ENCODE measurements at places on chromosomes 11 and 22.
A peak's percentile ranks its signal among the peaks of the same experiment; 100 is the strongest.

- DNase-seq, result no peak
Observed at GRCh38 chr11:59182457-59183151, 10.7 kb downstream of the DTX4 start.

GRCh38 chr11:117064275-117064674 is 34.0 kb downstream of the SIK3 start:
- no peak for DNase-seq

- peak; percentile 64 for DNase-seq
Observed at GRCh38 chr11:3203221-3204043, 15.2 kb downstream of the MRGPRG start.

DNA sequence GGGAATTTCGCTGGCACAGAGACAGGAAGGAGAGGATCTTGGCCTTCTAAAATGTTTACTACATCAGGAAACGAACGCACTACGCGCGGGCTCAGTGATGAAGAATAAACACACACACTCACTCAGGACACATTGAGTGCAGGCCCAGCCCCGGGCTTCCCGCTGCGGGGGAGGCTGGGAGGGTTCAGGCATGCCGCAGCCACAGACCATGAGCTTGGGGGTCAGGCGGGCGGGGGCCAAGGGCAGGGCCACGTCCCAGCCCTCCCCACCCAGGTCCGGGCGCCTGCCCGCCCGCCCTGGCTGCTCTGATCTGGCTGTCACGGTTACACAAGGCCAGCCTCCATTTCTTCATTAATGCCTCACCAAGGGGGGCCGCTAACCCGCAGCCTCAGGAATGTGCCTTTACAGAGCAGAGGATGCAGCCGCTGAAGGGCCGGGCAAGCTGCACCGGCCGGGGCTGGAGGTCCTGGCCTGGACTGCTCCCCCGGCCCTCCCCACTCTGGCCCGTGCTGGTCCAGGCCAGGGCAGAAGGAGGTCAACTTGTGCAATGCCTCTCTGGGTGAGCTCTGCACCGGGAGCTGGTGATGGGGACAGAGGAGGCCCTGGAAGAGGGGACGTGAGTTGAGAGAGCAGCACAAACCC is 41.7 kb downstream of the IGF2 start:
- DNase-seq, result no peak

- peak; percentile 80 for DNase-seq
Observed at GRCh38 chr11:126115127-126115495, 52.4 kb upstream of the CDON start.

- DNase-seq, result no peak
Observed at GRCh38 chr11:3230636-3231549, 1.3 kb downstream of the MRGPRE start.

- DNase-seq, result no peak
Observed at GRCh38 chr11:11722861-11723260, 101.1 kb upstream of the GALNT18 start.

DNA sequence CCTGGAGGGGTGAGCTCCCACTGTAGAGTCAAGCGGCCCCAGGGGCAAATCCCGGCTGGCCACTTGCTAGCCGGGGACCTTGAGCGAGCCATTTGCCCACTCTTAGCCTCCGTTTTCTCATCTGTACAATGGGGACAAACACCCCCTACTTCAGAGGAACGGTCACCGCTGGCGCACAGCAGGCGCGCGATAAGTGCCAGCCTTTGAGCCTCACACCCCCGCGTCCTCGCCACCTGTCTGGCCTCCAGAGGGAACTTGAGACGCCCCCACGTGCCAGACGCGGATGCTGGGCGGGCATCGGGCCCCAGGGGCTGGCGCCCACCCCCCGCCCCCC is 72.6 kb upstream of the TCF20 start:
- peak; percentile 40 for DNase-seq

GRCh38 chr11:125343718-125344131 is 152.3 kb downstream of the FEZ1 start:
- DNase-seq, result no peak
